Right lung (tissue), 10 donors: ENCODE measurements at places on chromosomes 6 and 20.

- DNase-seq, result no peak
Observed at GRCh38 chr6:117169064-117169665, 96.2 kb upstream of the VGLL2 start.

GRCh38 chr20:61909028-61909427 is 156.7 kb downstream of the TAF4 start:
- DNase-seq, result no peak

- no peak for DNase-seq
Observed at GRCh38 chr6:2204272-2204671, 41.1 kb downstream of the GMDS start.

DNA sequence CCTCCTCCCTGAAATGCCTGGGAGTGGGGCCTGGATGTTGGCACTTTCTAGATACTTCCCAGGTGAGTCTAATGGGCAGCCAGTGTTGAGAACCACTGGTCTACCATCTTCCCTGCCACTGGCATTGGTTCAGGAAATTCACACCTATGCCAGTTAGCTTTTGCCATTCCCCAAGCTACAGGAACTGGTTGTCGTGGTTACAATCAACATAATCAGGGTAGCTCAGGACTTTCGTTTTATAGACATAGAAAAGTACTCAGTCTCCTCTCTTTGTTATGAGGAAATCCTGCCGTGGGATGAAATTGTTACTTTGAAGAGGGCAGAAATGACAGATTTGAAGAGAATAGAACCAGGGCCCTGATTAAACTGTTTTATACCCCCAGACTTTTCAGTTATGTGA is 127.9 kb upstream of the FOXO3 start:
- DNase-seq, result no peak

- no peak for DNase-seq
Observed at GRCh38 chr6:81362246-81362645, 390.2 kb downstream of the TENT5A start.

- DNase-seq, result peak; percentile 31
Observed at GRCh38 chr6:106546691-106547414, 82.4 kb downstream of the RTN4IP1 start.

- no peak for DNase-seq
Observed at GRCh38 chr20:60694763-60695162, 557.3 kb upstream of the CDH4 start.

DNA sequence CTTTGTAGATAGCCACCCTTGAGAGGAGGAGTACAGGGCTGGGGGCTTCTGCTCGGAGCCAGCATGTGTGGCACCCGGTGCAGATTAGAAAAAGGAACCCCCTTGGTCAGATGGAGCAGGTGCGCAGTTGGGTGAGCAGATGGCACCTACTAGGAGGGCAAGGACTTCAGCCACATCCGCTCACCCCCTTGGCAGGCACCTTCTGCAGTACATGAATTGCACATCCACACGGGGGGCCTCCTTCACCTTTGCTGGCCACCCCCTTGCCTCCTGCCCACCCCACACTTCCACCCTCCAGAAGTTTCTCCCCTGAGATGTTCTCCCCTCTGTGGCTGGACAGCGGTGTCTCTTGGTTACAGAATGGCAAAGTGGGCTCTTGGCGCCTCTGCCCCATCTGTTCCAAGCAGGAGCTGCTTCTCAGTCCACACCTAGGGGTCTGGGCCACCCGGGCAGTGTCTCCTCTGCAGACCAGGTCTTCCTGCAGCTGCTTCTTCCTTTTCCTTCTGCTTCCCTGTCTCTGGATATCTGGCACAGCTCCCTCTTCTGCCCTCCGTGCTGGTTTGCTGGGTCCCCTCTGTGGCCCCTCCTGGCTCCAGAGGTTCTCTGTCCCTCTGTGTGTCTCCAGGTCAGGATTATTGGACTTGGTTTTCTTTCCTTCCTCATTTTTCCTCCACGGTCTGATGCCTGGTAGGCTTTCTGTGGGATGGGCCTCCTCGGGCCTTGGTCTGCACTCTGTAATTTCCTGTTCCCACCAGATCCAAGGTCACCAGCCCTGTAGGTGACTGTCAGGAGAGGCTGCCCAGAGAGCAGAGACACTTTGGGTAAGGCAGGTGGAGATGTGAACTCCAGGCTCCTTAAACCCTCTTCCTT is 4.1 kb downstream of the MDFI start:
- DNase-seq, result no peak
